ENCODE measurements at places on chromosomes 4 and X.

- DNase-seq: no peak
These were observed 104.0 kb downstream of the HDAC8 start for GRCh38 chrX:72468607-72469006.

DNA sequence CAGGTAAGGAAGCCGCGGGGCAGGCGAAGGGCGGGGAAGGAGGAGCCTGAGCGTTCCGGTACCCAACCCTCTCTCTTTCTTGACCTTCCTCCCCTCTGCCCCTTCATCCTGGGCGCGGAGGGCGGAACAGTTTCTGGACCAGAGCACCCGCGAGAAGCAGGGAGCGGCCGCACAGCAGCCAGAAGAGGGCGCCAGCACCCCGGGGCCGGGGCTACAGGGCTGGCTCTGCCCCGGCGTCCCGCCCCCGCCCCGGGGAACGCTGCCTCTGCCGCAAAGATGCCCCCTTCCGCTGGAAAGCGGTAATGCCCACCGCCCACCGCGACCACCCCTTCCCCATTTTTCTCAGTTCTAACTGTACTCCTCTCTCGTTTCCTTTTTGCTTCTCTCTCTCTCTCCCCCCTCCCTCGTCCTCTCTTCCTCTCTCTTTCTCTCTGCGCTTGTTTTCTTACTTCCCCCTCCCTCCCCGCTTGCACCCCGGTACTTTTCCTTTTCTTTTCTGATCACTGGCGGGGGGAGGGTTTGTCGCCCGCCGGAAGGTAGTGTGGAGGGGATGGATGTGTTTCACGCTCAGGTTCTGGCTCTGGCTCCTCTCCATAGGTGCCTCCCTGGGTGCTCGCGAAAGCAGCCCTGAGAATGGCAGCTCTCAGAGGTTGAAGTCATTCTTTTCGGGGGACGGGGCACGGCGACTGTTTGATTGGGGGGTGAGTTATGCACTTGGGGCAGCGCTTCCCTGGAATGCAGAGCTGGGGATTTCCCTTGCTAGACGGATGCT, 13.1 kb upstream of the PRDM8 start:
- peak; percentile 89 for DNase-seq

DNA sequence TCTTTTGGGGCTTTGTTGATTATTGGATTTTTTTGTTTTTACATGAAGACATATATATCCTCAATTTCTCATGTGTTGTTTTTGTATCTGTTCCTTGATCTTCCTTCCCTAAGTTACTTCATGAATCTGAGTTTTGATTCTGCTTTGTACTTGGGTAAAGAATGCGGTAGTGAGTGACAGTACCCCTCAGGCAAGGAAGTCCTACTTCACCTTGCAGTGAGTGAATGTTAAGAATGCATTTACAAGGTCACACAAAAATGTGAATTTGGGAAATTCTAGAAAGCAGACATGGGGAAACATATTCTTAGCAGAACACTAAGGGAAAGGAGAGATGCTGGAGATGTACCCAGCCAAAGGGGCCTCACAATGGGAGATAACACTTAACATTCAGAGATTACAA, 373.1 kb upstream of the LCORL start:
- DNase-seq: no peak

DNA sequence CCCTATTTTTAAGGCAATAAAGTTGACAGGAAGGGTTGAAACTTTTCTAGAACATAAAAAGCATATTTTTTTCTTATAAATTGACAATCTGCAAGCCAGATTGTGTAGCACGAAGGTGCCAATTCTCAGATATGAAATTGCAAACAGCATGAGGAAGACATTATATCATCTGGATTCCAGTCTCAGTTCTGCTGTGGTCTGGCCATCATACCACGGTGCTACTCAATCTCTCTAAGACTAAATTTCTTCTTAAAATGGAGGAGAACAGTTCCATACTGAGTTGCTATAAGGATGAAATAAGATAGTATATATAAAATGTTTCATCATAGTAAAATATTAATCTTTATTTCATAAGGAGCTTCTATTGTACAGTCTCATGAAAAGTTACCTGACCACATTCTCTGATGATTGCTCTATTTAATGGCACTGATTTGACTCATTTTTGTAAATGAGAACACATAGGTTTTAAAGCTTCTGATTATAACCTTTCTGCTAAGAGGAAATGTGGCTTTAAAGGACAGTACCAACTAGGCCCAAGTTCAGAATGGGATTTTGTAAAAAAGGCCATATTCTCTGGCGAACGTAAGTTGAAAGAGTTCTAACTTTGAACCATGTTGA, 127.9 kb downstream of the SHROOM3 start:
- no peak for DNase-seq

GRCh38 chrX:134184936-134185335, 52.0 kb upstream of the CCDC160 start:
- no peak for DNase-seq

GRCh38 chrX:16155581-16156096, 11.6 kb upstream of the MAGEB17 start:
- DNase-seq: no peak

DNA sequence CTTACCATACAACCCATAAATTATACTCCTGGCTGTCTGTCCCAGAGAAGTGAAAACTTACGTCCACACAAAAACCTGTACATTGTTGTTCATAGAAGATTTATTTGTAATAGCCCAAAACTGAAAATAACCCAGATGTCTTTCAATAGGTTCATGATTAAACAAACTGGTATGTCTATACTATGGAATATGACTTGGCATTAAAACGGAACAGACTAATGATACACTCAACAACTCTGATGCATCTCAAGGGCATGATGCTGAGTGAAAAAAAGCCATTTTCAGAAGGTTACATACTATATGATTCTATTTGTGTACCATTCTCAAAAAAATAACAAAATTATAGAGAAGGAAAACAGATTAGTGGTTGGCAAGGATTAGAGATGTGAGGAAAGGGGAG, 11.6 kb upstream of the MND1 start:
- DNase-seq: no peak

- DNase-seq: no peak
These were observed 903.8 kb downstream of the STIM2 start for GRCh38 chr4:27764526-27764837.

DNA sequence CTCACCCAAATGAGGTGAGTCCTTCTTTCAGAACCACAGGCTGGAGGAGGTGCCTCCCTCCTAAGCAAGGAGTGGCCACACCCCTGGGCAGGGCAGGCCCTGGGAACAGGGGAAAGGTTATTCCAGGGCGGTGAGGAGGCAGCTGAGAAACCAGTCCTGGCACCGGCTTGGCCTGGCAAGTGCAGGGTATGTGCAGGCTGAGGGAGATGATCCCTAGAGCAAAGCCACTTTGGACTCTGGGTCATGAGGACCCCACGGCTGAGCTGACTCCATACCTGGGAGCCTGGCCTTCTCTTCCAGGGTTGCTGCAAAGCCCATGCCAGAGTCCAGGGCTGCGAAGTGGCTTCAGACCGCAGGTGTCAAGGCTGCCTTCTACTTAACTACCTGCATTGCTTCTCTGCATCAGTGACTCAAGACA, 49.5 kb upstream of the HELT start:
- DNase-seq: no peak

DNA sequence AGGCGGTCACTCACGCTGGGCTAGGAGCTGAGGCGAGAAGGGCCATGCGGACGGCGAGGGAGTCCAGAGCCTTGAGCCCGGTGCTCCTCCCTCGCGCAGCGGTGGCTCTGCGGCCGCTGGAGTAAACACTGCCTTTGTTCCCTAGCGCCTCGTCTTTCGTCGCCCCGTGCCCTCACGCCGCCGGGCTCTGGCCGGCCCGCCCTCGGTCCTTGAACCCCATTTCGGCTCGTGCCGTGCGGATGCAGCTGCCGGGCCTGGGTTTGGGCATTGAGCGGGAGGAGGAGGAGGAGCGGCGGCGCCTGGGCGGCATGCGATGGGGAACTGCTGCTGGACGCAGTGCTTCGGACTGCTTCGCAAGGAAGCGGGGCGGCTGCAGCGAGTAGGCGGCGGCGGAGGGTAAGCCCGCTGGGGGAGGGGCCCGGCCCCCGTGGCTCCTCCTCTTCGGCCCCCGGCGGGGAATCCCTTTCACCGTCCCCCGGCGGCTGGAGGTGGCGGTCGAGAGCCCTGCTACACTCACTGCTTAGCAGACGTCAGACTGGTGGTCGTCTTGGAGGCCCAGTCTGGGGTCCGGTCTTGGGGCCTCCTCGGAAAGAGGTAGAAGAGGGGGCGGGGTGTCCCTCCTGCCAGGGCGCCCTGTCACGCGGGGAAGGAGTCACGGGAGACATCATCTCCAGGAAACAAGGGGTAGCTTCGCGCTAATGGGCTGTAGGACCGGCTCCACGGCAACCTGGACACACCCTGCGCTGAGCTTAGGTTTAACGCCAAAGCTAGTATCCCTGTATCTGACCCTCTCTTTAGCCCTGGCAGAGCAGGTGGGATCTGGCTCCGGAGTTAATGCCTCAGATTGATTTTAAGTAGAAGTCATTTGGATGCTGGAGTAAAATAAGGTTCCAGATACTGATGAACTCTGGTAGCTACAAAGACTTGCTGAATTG, at the start of gene AP1AR:
Gene AP1AR (plus strand): TSS at position 9 of the 935 bp plus-strand sequence. CDS start 305 bp downstream, at position 314.
- peak; percentile 88 for DNase-seq

- peak; percentile 84 for DNase-seq
These were observed 95.4 kb upstream of the ENPP6 start for GRCh38 chr4:184313058-184313581.

- DNase-seq: no peak
These were observed 144.3 kb upstream of the PAQR3 start for GRCh38 chr4:79083406-79084010.

- peak; percentile 36 for DNase-seq
These were observed 204.4 kb downstream of the ZNF330 start for GRCh38 chr4:141425124-141425523.

GRCh38 chr4:138182838-138183426, 59.2 kb downstream of the SLC7A11 start:
- peak; percentile 55 for DNase-seq

- DNase-seq: no peak
These were observed 28.7 kb downstream of the RAB28 start for GRCh38 chr4:13455411-13455810.

- no peak for DNase-seq
These were observed 13.6 kb downstream of the TLR6 start for GRCh38 chr4:38842994-38843393.

DNA sequence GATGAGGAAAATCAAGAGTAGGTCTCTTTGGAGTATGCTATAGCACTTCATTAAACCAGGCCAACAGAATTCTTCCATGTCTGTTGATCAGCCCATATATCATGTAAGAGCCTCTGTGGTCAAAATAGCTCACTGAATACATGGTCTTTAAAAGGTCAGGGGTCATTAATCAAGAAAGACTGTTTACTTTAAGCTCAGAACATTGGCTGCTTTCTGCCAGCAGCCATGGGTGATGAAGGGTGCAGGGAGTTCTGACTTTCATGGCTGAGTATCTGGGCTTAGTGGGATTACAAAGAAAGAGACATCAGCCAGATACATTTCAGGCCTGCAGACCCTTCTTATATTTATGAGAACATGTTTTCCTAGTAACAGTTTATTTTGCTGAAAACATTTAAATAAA, 7.1 kb upstream of the C4orf54 start:
- no peak for DNase-seq
